ENCODE measurements at places on chromosomes 2 and 18. TPM values are rescaled to one million over a fixed set of nuclear protein-coding genes. Genes with fewer than 3 reads are reported as not detected.

MAP3K19 gene
- polyA plus RNA-seq: not detected

NAT8 gene
- not detected for polyA plus RNA-seq

CPO gene
- not detected for polyA plus RNA-seq

LOXHD1 gene
- polyA plus RNA-seq: not detected

ANKRD53 gene
- not detected for polyA plus RNA-seq

Data from IgD-negative memory B cell (primary cell).